Fibroblast of the aortic adventitia (primary cell): ENCODE measurements at places on chromosomes 11 and 22. TPM values are rescaled to one million over a fixed set of nuclear protein-coding genes. Genes with fewer than 3 reads are reported as not detected.

The CNIH2 gene
- 1.1 TPM in 1 of 2 replicates, not detected in the other for total RNA-seq

The OR8J3 gene
- not detected in 2 replicates for total RNA-seq

The NXPE1 gene
- not detected in 2 replicates for total RNA-seq

The FXYD2 gene
- total RNA-seq, result not detected in 2 replicates

The LUZP2 gene
- 0.74 and 20.6 TPM in 2 replicates for total RNA-seq

The F2 gene
- not detected in 2 replicates for total RNA-seq

The SGSM1 gene
- not detected in 2 replicates for total RNA-seq

The SYT13 gene
- not detected in 2 replicates for total RNA-seq

The ACRV1 gene
- total RNA-seq, result not detected in 2 replicates

The SLC16A8 gene
- total RNA-seq, result 0.18 and 1.6 TPM in 2 replicates
